ENCODE measurements at places on chromosomes 12 and 14. TPM values are rescaled to one million over a fixed set of nuclear protein-coding genes. Genes with fewer than 3 reads are reported as not detected.

- DNase-seq, result peak; percentile 14
Measured at GRCh38 chr14:85483037-85483436, 46.9 kb upstream of the FLRT2 start.

SCNN1A gene
- polyA plus RNA-seq, result 12.6 TPM

TEX52 gene
- 0.37 TPM for polyA plus RNA-seq

TMEM229B gene
- 0.68 TPM for polyA plus RNA-seq

DNA sequence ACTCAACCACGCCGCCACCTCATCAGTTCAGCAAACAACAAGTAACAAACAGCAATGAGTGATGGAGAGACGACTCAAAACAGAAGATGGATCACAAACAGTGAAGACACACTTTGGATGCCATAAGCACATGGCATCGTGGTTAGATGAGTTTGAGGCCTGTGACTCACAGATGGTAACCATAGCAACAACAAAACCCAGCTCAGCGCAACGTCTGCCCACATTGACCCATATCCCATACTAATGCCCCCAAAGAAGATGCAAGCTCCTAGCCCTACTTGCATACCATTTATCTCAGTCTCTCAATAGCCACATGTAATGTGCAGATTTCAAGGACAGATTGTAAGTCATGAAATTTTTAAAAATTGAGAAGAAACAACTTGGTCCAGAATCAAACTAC, 1322.3 kb upstream of the TMEM132C start:
- no peak for DNase-seq

DNA sequence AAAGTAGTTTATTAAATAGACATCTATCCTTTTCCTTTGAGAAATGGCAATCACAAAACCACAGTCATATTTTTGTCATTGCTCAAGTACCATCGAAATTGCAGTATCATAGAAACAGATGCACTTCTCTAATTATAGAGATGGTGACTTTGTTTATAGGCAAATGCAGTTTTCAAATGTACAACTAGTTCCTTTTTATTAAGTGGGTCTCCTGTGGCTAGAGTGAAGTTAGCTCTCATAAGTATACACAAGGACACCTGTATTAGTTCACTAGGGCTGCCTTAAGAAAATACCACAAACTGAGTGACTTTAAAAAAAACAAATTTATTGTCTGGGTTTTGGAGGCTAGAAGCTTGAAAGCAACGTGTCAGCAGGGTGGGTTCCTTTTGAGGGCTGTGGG, 62.8 kb downstream of the OTOGL start:
- no peak for DNase-seq

GRCh38 chr12:12278899-12279298, 12.1 kb upstream of the LRP6 start:
- DNase-seq, result no peak

DNA sequence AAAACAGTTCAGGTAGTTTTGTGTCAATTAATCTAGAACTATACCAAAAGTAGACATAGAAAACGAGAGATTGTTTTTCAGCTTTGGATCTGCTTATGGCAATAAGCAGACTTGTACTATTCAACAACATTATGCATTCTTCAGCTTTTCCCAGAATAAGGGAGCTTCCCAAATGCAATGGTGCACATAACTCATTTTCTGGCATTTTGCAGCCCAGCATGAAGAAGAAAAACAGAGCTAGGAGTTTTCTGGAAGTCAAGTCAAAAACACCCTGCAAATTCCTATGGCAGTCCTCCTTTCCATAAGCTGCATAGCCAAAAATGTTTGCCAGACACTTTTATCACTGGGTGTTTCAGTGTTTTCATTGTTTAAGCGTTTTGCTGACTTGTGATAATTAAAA, 314.7 kb downstream of the NAV3 start:
- DNase-seq, result no peak

- DNase-seq, result no peak
Measured at GRCh38 chr12:69112616-69113015, 126.8 kb upstream of the CPSF6 start.

DNA sequence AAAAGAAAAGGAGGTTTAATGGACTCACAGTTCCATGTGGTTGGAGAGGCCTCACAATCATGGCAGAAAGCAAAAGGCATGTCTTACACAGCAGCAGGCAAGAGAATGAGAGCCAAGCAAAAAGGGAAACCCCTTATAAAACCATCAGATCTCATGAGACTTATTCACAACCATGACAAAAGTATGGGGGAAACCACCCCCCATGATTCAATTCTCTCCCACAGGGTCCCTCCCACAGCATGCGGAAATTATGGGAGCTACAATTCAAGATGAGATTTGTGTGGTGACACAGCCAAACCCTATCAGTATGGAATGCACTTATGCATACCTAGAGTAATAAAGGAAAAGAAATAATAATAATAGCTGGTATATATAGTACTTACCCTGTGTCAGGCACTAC, 4.5 kb upstream of the GLIPR1 start:
- no peak for DNase-seq

DNA sequence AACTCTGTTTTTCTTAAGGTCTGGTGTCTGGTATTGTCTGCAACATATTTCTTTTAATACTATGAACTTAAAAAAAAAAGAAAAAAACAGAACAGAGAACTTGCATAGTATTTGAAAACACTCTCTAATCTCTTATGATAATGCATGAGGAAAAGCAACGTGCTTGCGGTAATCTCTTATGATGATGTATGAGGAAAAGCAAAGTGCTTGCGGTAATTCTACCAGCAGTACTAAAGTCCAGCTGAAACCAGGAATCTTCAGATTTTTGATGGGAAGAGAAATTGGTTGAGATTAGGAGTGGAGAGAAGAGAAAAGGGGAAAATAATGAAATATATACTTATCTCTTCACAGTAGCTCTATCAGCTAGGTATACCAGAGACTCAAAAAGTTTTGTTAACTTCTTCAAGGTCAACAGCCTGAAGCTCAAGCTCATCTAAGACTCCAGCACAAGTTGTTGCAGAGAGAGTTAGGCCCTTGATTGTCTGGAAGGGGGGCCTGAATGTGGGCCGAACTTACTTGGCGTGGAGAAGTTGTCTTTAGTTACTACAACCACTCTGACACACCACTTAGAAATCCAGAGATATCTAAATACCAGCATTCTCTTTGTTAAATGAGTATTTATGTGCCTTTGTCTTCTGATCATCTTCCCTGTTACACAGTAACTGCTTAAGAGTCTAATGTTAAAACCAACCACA, 240.4 kb downstream of the PRKD1 start:
- no peak for DNase-seq

GRCh38 chr12:58502226-58502625, 418.1 kb downstream of the LRIG3 start:
- no peak for DNase-seq

PLEKHA5 gene
- polyA plus RNA-seq, result 91.8 TPM

JPH4 gene
- 9.5 TPM for polyA plus RNA-seq

- DNase-seq, result no peak
Measured at GRCh38 chr12:124569375-124570148, 2.1 kb upstream of the NCOR2 start.

DNA sequence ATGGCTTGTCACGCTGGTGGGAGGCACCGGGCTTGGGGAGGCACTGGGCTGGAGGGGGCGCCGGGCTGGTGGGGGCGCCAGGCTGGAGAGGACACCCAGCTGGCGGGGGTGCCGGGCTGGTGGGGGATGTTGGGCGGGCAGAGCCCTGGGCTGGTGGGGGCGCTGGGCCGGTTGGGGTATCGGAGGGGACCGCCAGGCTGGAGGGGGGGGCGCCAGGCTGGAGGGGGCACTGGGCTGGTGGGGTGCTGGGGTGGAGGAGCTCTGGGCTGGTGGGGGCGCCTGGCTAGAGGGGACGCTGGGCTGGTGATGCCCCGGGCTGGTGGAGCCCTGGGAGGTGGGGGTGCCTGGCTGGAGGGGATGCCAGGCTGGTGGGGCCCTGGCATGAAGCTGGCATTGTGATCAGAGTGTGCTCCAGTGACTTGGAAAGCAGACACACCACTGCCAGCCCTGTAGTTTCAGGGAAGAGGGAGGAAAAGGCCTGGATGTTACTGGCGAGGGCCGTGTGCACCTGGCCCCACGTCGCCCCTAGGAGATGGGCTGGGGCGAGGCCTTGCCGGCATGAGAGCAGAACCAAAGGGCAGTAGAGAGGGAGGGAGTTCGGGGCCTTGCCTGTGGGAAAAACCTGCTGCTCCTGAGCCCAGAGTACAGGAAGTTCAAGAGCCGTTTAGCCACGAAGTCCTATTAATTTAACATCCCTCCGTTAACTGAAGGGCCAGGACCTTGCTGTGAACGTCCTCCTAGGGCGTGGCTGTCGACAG, 13.1 kb downstream of the TEDC1 start:
- no peak for DNase-seq

DNA sequence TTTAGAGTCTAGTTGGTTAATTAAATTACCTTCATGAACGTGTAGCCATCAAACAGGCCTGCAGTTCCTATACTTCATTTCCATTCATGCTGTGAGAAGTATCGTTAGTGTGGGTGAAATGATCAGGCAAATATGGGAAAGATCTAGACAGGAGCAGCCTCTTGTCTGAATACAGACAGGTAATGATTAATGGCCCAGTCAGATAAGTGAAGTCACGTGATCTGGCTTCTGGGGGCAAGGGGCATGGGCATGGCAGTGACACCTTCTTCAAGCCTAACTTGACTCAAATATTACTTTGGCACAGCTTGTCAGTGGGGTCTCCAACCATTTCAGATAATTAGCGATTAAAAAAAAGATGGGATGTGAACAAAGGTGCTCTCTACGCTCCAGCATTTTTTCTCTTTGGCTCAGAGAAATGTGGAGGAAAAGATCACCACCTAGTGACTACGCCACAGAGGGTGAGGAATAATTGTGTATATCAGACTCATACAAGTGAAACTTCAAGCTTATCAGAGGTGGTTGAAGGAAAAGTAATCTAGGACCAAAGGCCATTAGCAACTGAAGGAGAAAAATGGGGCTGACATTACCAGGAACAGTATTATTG, 17.8 kb downstream of the GUCY2C start:
- no peak for DNase-seq

KLRG1 gene
- polyA plus RNA-seq, result 2.2 TPM

GRCh38 chr12:64186789-64187188, 35.3 kb downstream of the KICS2 start:
- DNase-seq, result no peak

- DNase-seq, result no peak
Measured at GRCh38 chr14:94677747-94678146, 65.6 kb downstream of the SERPINA3 start.

FAM161B gene
- 12.7 TPM for polyA plus RNA-seq

LTBP2 gene
- 96.5 TPM for polyA plus RNA-seq

- DNase-seq, result no peak
Measured at GRCh38 chr12:99302874-99303273, 344.7 kb upstream of the GARIN6 start.

- no peak for DNase-seq
Measured at GRCh38 chr14:68342216-68342763, 450.6 kb downstream of the ZFP36L1 start.

KRT72 gene
- not detected for polyA plus RNA-seq

NEMF gene
- polyA plus RNA-seq, result 88.1 TPM

DNA sequence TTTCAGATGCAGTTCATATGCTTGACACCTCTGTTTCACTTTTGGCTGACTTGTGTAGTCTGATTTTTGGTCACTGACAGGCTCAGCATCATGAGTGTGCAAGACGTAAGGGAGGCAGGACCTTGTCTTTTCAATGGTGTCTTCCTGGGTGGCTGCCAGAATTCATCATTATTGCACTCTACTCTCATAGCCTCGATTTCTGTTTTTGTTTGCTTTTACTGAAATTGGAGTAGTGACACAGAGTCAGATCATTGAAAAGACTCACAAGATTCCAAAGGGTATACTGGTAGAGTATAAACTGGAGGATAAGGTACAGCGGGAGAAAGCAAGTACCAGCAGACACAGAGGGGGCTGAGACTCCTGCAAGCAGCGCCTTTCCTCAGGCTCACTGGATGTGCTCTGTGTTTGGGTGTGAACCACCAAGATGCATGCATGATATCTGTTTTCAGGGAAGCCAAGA, 126.3 kb upstream of the FGD4 start:
- no peak for DNase-seq

ARHGAP9 gene
- polyA plus RNA-seq, result 1.9 TPM

Data from left renal pelvis (tissue), 4 donors.